ENCODE measurements at places on chromosomes 16 and 17. TPM values are rescaled to one million over a fixed set of nuclear protein-coding genes. Genes with fewer than 3 reads are reported as not detected.

Gene TMEM132E
- under 0.01 TPM for total RNA-seq

Gene TM4SF5
- not detected for total RNA-seq

Gene TMEM238L
- total RNA-seq = not detected

Gene WNT9B
- not detected for total RNA-seq

Gene TMEM114
- not detected for total RNA-seq

Gene CBX8
- 6.9 TPM for total RNA-seq

Gene CRYM
- 4.4 TPM for total RNA-seq

Gene AANAT
- total RNA-seq = not detected

Gene ODF4
- total RNA-seq = not detected

Gene NPIPB6
- total RNA-seq = 0.33 TPM

Gene NPIPA5
- total RNA-seq = 2.2 TPM

Gene NEK8
- total RNA-seq = 3.0 TPM

Gene CBLN1
- total RNA-seq = not detected

Gene BAHCC1
- 3.3 TPM for total RNA-seq

Gene COX11
- total RNA-seq = 82.0 TPM

Gene PRKAR1A
- 491 TPM for total RNA-seq

All from uterine smooth muscle cell (primary cell).